NCI-H524 treated with DMSO at 0.1 percent for 48 hours (cell line): ENCODE measurements at places on chromosomes 1 and 21.
A peak's percentile ranks its signal among the peaks of the same experiment; 100 is the strongest.

- DNase-seq, result no peak
Observed at GRCh38 chr21:45027241-45028196, 46.9 kb upstream of the ADARB1 start.

- DNase-seq, result no peak
Observed at GRCh38 chr1:71586030-71586429, 505.2 kb upstream of the ZRANB2 start.

DNA sequence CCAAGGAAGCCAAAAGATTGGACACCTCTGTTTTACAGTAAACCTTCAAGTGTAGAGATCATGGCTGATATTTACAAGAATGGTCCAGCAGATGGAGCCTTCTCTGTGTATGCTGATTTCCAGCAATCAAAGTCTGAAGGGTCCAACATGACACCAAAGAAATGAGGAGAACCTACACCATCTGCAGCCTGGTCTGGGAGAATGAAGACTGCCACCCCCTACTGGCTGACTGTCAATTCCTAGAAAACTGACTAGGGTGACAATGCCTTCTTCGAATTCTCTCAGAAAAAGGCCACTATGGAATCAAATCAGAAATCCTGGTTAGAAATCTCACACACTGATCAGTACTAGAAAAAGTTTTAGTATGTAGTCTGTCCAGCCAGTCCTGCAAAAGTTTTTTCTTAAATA is 83.3 kb downstream of the CDC42BPA start:
- peak; percentile 59 for DNase-seq

- DNase-seq, result no peak
Observed at GRCh38 chr1:239657291-239657690, 270.9 kb downstream of the CHRM3 start.

GRCh38 chr1:29450591-29450990 is 214.3 kb downstream of the PTPRU start:
- no peak for DNase-seq

DNA sequence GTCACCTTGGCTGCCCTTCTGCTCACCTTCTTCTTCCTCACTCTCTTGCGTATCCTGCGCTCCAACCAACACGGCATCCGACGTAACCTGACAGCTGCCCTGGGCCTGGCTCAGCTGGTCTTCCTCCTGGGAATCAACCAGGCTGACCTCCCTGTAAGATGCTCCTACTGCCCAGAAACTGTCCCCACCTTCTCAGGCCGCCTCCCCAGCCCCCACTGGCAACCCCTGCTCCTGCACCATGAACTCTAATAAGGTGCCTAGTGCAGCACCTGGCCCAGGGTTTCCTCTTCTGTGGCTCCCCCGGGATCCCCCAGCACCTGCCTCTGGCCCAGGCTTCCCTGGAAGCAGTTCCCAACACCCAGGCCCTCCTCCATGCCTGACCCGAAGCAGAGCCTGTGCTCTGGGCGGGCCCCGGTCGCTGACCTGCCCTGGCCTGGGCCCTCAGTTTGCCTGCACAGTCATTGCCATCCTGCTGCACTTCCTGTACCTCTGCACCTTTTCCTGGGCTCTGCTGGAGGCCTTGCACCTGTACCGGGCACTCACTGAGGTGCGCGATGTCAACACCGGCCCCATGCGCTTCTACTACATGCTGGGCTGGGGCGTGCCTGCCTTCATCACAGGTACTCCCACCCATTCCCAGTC is 12.8 kb downstream of the PSRC1 start:
- no peak for DNase-seq

- no peak for DNase-seq
Observed at GRCh38 chr1:204725821-204726448, 40.4 kb upstream of the LRRN2 start.

- DNase-seq, result peak; percentile 68
Observed at GRCh38 chr21:42661688-42662429, 8.4 kb downstream of the PDE9A start.

GRCh38 chr1:31183927-31184554 is 55.6 kb downstream of the NKAIN1 start:
- DNase-seq, result no peak

DNA sequence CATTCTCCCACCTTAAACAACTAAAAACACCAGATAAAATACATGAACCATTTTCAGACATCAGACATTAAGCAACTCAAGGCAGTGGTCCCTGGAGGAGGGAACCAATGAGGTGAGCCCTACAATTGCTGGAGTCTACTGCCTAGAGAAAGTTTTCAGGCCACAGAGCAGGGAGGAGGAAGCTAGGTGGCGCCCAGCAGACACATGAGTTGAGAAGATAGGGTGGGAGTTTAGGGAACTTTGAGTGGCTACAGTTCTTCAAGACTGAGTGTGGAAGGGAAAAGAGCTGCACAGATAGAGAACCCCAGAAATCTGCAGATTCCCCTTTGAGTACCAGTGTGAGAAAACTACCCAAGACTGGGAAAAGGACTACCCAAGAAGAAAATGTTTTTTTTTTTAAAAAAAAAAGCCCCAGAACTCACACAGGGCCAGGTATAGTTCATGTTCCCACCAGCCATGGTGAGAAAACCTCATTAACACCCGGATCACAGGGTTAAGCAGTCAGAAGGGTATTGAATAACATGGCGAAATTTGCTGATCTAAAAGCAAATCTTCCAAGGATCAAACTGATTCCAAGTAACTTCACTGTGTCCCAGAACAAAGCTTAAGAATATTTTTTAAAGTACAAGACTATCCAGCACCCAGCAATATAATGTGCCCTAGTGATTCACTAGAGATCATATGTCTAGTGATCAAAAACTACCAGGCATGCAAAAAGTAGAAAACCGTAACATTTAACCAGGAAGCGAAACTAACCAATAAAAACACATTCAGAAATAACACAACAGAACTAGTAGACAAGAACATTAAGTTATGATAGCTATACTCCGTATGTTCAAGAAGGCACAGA is 12.0 kb downstream of the ALDH9A1 start:
- no peak for DNase-seq

- DNase-seq, result no peak
Observed at GRCh38 chr1:115505148-115505571, 136.6 kb upstream of the VANGL1 start.

- no peak for DNase-seq
Observed at GRCh38 chr1:16438516-16438915, 1.3 kb upstream of the SPATA21 start.

DNA sequence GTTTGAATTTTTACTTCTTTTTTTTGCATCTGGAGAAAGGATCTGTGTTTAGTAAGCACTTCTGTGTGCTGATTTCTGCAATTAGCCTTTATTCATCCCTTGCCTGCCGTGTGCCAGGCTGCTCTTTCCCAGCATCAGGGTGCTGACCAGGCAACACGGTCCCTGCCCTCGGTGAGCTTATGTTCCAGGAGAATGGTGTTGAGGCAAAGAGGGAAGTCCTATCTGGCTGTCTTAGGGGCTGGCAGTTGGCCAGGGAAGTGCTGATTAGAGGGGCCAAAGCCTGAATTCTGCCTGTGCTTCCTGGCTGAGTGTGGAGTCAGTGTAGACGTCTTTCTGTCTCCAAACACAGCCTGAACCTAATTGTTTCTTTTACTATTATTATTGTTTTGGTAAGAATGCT is 187.1 kb downstream of the CAMTA1 start:
- DNase-seq, result no peak

- DNase-seq, result no peak
Observed at GRCh38 chr1:185567440-185567839, 166.8 kb upstream of the HMCN1 start.

- no peak for DNase-seq
Observed at GRCh38 chr1:198638894-198639635, at the start of gene PTPRC. TSS of gene PTPRC (plus strand) at chr1:198639040. CDS start at chr1:198639269, 229 bp downstream.

- DNase-seq, result no peak
Observed at GRCh38 chr1:219433496-219434131, 179.3 kb downstream of the ZC3H11B start.

GRCh38 chr1:98119796-98120195 is 199.0 kb upstream of the DPYD start:
- no peak for DNase-seq

- no peak for DNase-seq
Observed at GRCh38 chr1:155940482-155940992, 901 bp upstream of the RXFP4 start.

DNA sequence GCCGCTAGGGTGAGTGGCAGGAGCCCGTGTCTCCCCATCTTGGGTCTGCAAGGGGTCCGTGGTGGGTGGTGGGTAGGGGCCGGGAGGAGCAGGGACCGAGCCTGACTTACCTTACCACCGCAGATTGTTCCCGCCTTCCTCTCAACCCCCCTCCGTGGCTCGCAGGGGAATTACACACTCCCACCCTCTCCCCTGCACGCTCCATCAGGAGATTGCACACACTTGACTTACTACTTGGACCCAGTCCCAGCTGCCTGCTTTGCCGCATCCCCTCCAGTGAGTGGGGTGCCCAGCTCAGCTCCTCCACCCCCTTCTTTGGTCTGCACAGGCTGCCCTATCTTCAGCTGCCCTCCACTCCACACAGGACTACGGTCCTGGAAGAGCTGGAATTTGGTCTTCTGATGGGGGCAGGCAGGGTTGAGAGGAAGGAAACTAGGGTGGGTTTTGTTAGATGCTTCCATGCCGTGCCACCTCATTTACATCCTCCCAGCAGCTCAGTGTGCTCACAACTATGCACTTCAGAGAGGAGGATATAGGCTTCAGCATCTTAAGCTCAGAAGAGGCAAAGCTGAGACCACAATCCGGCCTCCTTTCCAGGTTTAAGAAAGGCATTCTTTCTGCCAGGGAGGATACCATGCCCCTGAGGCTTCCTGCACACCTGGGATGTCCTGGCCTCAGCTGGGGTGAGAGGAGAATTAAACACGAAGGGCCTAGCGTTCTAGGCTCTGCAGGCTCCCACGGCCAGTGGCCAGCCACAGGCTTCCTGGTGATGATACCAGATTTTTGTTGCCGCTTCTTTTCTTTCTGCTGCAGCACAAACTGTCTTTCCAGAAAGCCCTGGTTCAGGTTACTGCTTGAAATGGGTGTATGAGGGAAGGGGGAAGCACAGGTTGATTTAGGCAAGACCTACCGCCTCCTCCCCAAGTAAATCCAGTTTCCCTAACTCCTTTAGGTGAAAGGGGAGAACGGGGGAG is 2.3 kb downstream of the KCNC4 start:
- no peak for DNase-seq

DNA sequence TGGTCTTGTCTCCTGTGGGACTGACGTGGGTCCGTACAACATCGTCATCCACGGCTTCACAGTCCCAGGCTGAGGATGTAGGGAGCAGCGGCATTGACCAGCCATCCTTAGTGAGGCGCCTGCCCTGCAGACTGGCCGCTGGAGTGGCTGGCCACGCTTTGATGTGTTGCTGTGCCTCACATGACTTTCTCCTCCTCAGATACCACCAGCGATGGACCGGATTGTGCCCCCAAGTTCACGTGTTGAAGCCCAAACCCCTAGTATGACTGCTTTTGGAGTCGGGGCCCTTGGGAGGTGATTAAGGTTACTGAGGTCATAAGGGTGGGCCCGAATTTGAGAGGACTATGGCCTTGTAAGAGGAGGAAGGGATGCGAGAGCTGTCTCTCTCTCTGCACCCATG is 122.5 kb downstream of the PCBP3 start:
- DNase-seq, result no peak
